Activated naive CD4-positive, alpha-beta T cell treated with Interleukin-2 at 50 U/mL for 16 hours (primary cell): ENCODE measurements at places on chromosomes 1 and 21.
A peak's percentile ranks its signal among the peaks of the same experiment; 100 is the strongest.

DNA sequence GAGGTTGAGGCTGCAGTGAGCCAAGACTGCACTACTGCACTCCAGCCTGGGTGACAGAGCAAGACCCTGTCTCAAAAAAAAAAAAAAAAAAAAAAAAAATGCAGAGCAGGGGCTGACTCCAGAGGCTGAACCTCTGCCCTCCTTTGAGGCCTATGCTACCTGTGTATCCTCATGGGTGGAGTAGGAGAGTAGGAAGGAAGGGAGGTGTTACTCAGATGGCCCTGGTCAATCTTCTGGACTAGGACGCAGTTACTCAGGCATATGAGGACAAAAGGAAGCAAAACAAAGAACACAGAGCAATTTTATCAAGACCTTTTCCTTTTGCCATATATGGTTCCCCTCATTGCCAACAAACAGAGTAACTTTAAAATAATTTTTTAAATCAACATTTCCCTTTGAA is 35.2 kb downstream of the TGFBR3 start:
- no peak for DNase-seq

DNA sequence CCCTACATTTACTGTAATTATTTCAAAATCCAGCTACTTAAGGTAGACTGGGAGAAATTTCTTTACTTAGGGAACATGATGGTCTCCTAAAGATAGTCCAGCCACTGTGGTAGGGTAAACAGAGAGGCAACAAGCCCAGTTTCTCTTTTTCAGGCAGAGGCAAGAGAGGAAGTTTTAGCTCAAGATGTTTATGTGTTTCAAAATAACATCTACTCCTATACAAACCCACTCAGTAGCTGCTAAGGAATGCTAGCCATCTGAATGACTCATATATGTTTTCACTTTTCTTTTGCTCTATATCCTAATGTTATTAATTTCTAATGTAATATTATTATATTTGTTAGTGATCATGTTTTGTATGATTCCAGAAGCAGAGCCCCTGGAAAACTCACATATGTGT is 856.6 kb downstream of the PLA2G4A start:
- DNase-seq = no peak

- DNase-seq = no peak
Observed at GRCh38 chr1:215905493-215906115, 338.5 kb downstream of the KCTD3 start.

- DNase-seq = peak; percentile 20
Observed at GRCh38 chr1:121516234-121516967, 331.6 kb downstream of the SRGAP2C start.

GRCh38 chr21:46223217-46223616 is 5.4 kb downstream of the LSS start:
- DNase-seq = no peak

- DNase-seq = no peak
Observed at GRCh38 chr1:38328278-38329035, 281.9 kb upstream of the POU3F1 start.

GRCh38 chr1:233654658-233655280 is 40.9 kb downstream of the KCNK1 start:
- no peak for DNase-seq

DNA sequence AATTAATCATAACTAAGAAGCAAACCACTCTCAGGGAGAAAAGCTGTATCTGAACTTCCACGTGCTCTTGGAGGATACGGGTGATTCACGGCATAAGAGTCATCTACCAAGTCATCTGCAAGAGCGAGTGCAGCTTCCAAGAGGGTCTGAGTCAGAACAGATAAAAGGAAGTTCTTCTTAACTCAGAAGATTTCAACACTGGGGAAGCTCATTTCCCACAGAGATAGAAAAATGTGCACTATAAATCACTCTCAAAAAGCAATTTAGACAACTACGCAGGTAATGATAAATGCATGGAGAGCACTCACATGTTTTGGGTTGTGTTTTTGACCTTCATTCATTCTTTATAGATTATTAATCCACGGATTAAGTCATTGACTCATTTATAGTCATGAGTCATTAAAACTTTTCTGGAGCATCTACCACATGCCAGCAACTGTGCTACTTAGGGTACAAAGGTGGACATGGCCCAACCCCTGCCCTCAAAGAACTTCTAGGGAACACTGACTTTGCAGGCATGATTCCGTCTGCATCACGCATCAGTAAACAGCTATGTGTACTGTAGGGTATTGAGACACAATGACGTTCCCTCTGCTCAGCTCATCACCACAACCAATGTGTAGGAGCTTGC is 20.8 kb downstream of the KCNJ15 start:
- DNase-seq = no peak

DNA sequence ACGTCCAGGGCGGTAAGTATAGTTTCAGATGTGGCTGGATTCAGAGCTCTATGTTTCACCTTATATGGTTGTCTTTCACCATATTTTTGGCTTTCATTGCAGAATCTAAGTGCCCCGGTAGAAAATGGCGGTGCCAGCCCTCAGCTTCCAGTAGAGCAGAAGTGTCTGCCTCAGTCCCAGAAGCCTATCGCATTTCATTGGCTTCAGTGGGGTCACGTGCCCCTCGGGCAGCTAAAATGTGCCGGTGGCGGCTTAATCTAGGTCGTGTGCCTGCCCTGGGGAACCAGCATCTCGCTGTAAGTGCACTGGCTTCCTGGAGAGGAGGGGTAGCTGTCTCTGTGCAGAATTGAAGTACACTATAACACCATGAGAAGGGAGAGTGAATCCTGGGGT is 107.4 kb upstream of the MAGI3 start:
- DNase-seq = no peak

- no peak for DNase-seq
Observed at GRCh38 chr1:114505148-114505561, 5.8 kb downstream of the TRIM33 start.

GRCh38 chr1:24162201-24162600 is 19.3 kb upstream of the IL22RA1 start:
- no peak for DNase-seq

DNA sequence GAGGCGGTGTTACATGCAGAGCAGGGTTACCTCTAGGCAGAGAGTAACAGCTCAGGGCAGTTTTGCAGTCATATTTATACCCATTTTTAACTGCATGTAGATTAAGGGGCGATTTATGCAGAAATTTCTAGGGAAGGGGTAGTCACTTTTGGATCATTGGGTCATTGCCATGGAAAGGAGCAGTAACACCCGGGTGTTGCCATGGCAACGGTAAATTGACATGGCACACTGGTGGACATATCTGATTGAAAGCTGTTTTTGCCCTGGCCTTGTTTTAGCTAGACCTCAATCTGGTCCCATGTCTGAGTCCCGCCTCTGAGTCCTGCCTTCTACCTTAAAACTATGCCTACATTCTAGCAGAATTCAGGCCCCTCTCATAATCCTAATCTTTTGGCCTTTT is 11.8 kb upstream of the USP1 start:
- DNase-seq = no peak

DNA sequence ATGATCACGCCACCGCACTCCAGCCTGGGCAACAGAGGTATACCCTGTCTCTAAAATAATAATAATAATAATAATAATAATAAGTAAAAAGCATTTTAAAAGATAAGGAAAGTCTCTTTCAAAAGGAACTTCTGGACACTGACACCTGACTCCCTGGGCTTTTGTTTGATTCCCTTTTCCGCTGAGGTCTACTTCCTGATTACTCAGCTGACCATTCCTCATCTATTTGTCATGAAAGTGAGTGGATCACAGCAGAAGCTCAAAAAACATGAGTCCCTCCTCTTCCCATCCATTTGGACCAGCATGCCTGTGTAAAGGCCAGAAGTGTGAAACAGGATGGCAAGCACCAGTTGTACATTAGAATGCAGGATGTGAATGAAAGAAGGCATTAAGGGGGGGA is 61.1 kb upstream of the FBXO28 start:
- DNase-seq = no peak

DNA sequence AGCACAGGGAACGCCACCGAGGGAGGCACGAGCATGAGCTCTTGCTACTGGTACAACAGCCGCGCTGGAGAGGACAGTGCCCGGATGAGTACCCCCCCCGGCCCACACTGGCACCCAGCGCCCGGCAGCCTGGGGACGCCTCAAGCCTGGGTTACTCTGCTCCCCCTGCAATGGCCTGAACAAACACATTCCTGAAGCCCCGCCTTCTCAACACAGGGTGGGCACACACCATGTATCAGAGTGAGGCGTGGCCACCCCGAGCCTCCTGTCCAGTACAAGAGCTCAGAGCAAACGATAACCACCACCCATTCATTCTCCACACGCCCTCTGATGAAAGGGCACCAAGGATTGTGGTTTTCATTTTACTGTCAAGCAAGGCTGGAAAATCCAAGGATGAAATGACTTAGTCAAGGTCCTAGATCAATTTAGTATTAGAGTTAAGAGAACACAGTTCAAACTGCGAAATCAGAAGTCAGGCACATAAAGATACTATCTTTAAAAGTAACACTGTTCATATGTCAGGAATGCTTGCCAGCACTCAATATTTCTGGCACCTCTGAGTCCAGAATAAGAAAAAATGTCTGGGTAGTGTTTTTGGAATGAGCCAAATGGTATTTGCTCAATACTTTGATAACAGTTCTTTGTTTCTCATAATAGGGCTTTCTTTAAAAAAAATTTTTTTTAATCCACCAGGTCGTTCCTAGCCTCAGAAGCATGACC is 22.0 kb downstream of the UBE2G2 start:
- DNase-seq = no peak

DNA sequence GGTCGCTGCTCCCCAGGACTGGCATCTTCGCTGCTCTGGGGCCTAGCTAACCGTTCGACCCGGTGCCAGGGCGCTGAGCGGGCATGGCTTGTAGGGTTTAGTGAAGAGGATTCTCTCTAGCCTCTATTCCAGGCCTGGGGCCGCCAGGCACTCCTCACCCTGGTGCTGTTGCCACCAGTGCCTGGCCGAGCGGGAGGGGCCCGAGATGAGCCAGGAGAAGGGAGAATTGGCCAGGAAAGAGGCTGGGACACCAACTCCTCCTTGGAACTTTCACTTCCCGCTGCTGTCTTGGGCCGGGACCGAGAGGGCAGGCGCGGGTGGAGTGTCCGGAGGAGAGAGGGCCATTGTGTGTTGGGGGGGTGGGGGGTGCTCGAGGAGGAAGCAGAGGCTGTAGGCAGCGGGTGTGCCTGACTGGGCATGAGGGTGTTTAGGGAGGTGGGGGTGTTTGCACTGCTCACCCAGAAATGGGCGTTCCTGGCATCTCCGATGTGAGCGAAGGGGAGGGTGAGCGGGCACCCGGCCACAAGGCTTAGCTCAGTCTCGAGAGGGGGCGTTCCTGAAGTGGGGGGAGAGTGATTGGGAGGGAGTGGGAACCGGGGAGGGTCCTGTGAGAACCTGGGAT is 772 bp downstream of the ADAM15 start:
- peak; percentile 55 for DNase-seq

DNA sequence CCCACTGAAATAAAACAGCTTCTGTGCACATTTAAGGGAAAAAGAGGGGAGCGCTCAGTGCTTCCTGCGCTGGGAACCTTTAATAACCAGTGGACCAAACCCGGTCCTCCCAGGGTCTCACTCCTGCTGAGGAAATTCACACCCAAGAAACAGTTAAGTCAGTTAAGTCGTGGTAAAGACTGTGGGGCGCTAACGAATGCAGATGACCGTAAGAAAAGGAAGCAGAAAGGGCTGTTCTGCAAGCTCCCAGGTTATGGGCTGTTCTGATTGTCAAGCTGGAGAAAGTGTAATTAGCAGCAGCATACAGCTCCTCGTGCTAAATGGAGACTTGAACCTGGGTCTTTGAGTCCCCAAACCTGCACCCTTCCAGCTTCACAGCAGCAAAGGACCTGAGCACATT is 536.6 kb downstream of the NPHP4 start:
- DNase-seq = no peak

GRCh38 chr21:28444111-28444510 is 548.6 kb downstream of the LTN1 start:
- no peak for DNase-seq

DNA sequence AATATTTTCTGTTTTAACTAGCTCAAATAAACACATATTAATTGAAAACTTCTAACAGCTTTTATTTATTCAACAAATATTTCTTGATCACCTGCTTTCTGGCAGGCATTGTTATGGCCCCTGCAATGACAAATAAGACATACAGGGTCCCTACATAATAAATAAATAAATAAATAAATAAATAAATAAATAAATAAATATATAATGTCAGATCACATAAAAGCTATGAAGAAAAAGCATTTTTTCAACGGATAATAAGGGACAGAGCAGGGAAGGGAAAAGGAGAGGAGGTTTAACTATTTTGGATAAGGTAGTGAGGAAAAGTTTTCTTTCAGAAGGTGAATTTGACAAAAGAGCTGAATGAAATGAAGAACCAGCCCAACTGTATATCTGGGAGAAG is 115.0 kb downstream of the MAGI3 start:
- DNase-seq = no peak

- DNase-seq = no peak
Observed at GRCh38 chr1:180757657-180758056, 125.8 kb downstream of the XPR1 start.

DNA sequence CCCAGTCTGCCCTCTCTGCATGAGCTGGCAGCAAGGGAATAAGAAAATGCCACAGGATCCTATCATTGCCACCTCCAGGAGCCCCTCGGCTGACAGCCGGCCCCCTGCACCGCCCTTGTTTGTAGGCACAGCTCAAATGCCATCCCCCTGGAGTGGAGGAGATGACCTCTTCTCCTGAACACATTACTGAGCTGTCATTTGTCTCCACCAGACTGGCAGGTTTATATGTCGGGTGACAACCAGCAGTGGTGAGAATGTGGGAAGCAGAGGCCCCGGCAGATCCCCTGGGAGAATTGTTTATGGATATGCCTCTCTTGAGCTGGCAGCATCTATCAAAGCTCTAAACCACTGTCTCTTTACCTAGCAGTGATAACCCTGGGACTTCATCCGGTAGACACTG is 135.4 kb upstream of the FMN2 start:
- no peak for DNase-seq

- DNase-seq = no peak
Observed at GRCh38 chr1:110967256-110967655, 3.5 kb upstream of the LRIF1 start.
